ENCODE measurements at places on chromosomes 6 and 20.

DNA sequence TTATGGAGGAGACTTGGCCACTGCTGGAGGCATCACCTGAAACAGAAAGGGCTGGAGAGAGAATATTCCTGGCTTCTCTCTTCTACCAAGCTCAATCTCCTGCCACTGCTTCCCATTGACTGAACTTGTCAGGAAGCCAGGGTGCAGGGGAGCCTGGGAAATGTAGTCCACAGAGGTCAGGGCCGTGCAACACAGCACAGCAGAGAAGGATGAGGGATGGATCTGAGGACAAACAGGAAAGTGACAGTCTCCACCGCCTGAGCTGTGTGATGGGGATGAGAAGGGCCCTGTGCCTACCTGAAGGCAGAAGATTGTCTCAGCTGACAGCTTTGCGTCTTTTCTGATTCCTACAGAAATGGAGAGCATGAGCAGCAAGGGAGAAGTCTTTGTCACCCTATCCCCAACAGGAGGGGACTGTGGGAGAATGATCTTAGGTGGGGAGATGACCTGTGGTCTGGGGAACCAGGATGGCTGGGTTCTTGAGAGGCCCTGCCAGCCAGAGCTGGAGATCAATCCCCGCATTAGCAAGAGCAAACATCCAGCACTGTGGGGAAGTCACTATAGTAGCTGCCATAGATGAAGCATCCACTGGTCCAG, 114.2 kb downstream of the SNX5 start:
- DNase-seq: peak; percentile 67

- no peak for DNase-seq
Observed at GRCh38 chr6:83068616-83069015, 1.1 kb downstream of the DOP1A start.

DNA sequence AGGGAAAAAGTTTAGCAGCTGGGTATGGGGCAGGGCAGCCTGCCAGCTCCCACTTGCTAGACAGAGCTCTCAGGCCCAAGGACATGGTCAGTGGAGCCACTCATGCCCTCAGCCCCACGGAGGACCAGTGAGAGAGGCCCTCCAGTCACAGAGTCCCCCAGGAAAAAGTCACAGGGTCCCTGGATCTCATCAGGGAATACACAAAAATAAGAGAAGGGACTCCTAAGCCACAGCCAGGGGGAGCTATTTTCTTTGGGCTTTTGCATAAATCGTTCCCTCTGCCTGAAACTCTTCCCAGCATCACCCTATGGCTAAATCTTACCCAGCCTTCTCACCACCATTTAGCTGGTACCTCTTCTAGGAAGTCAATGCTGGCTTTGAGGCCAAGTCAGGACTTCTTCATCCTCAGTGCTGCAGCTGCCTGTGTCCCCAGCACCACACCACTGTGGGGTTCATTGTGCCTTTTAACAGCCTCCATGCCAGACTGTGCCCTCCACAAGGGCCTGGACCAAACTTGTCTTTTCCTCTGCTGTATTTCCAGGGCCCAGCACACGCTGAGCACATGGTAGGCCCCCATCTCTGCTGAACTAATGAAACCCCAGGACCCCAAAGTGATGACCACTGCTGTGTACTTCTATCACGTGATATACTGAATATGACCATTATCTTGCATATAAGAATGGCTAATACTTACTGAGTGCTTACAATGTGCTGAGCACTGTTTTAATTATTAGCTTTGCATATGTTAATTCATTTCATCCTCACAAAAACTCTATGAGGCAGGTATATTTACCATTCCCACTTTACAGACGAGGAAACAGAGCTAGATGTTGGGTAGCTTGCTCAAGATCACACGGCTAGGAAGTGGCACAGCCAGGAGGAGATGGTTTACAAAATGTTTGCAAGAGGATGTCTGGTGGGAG, 2.0 kb downstream of the ZNF335 start:
- peak; percentile 42 for DNase-seq

GRCh38 chr20:57693002-57693582, 16.7 kb downstream of the PMEPA1 start:
- no peak for DNase-seq

DNA sequence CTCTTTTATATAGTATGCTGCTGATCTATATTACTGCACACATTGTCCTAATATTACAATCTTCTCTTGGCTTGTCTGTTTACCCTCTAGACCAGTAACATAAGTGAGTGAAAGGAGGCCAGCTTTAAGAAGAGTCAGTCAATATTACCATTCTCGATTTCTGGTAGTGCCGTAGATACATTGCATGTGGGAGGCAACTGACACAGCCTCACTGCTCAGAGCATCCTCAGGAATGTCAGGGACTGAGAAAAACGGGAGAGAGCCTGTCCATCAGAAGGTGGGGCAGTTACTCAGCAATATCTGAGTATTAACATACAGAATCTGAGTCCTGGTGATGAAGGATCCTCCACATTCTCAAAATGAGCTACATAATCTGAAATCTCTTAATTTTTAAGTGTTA, 259.9 kb downstream of the GJA1 start:
- DNase-seq: no peak

DNA sequence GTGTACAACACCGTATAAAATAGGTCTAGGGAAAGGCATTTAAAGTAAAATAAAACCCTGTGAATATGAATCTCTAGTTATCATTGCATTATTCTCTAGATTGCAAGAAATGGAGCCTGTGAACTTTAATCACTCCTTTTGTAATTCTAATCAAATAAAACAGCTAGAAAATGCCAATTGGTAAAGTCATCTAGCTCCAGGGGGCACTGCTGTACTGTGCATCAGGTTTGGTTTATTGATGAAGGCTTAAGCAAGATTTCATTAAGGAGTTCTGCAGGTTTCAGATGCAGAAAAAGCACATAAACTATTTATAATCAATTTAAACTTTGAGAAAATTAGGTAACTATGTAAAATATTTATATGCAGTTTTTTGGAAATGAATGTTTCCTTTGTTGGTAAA, 645.0 kb downstream of the PHF3 start:
- peak; percentile 1 for DNase-seq

GRCh38 chr20:51366155-51366886, 176.2 kb downstream of the NFATC2 start:
- no peak for DNase-seq

DNA sequence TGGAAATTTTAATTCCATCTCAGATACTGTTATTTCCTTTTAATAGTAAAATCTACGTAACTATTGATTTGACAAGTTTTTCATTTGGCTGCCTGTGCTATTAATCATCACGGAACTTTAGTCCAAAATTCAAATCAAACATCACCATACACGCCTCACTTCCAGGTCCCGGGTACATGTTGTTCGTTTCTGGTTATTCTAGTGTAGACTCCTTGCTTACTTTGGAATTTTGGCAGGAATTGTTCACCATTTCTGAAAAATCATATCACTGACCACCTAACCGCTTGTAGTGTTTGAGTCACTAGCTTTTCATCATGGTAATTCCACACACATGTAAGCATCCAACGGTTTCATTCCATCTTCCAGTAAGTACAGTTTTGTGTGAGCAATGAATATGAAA, 98.0 kb upstream of the NHSL1 start:
- no peak for DNase-seq

GRCh38 chr6:85751374-85752055, 108.8 kb upstream of the SYNCRIP start:
- DNase-seq: no peak

GRCh38 chr20:1872459-1873097, 22.6 kb upstream of the SIRPA start:
- DNase-seq: no peak

- DNase-seq: no peak
Observed at GRCh38 chr6:158312672-158313397, 570 bp downstream of the TULP4 start.

GRCh38 chr6:18439581-18439980, 52.4 kb downstream of the RNF144B start:
- DNase-seq: no peak

DNA sequence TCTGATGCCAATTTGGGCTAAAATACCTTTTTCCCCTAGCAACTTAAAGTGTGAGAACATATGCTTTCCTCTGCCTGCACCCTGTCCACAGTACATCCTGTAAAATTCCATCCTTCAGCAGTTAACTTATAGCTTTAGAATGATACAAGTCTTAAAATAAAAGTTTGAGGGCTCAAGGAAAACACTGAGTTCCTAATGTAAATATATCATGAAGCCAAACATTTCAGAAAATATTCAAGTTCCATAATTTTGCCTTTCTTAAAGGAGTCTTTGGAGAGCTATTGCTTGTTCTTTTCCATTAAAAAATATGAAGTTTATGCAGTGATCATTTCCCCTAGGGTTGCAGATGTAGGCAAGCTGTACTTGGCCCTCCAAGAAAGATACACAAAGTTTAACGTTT, 303.8 kb downstream of the COL12A1 start:
- no peak for DNase-seq

DNA sequence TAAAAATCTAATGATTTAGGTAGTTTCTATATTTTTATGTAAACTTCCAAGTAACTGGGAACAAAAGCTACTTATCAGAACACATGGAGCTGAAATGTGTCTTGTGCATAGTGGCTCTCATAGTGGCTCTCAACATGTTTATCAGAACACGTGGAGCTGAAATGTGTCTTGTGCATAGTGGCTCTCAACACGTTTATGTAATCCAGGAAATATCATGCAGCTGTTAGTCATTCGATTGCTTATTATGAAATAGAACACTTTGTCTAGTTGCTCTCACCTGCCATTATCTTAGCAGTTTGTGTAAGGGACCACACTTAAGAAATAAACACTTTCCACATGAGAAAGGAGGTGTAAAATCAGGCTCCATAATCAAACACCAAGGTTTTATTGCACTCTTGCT, 119.2 kb upstream of the ASCC3 start:
- DNase-seq: no peak

- no peak for DNase-seq
Observed at GRCh38 chr20:1897541-1897940, 2.3 kb downstream of the SIRPA start.

- no peak for DNase-seq
Observed at GRCh38 chr20:51125780-51126179, 102.9 kb upstream of the KCNG1 start.

GRCh38 chr6:31918069-31918720, 9.3 kb upstream of the C2 start:
- no peak for DNase-seq

DNA sequence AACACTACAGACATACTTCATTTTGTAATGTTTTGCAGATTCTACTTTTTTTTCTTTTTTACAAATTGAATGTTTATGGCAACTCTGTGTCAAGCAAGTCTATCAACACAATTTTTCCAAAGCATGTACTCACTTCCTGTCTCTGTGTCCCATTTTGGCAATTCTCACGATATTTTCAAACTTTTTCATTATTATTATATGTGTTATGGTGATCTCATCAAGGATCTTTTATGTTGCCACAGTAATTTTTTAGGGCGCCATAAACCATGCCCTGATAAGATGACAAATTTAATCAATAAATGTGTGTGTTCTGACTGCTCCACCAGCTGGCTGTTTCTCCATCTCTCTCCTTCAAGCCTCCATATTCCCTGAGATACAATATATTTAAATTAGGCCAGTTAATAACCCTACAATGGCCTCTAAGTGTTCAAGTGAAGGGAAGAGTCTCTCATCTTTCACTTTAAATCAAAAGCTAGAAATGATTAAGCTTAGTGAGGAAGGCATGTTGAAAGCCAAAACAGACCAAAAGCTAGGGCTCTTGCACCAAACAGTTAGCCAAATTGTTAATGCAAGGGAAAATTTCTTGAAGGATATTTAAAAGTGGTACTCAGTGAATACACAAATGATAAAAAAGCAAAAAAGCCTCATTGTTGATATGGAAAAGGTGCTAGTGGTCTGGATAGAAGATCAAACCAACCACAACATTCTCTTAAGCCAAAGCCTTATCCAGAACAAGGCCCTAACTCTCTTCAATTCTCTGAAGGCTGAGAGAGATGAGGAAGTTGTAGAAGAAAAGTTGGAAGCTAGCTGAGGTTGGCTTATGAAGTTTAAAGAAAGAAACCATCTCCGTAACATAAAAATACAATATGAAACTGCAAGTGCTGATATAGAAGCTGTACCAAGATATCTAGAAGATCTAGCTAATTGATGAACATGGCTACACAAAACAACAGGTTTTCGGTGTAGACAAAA, 194.4 kb upstream of the TAB2 start:
- DNase-seq: no peak

- DNase-seq: no peak
Observed at GRCh38 chr6:108622641-108623298, 62.1 kb downstream of the FOXO3 start.

GRCh38 chr20:3188823-3189413, 15.6 kb downstream of the DDRGK1 start:
- no peak for DNase-seq

GRCh38 chr20:44089987-44090674, 96.9 kb downstream of the JPH2 start:
- DNase-seq: peak; percentile 69

GRCh38 chr6:138795809-138796603, at the start of gene ECT2L:
TSS of gene ECT2L (plus strand) at chr6:138796087. CDS start at chr6:138813275, 17,188 bp downstream.
- no peak for DNase-seq

GRCh38 chr6:28368522-28368921, 18.8 kb downstream of the ZKSCAN3 start:
- DNase-seq: no peak

GRCh38 chr20:47156301-47157137, 200.0 kb downstream of the ZMYND8 start:
- no peak for DNase-seq

GRCh38 chr6:40721271-40721952, 134.2 kb upstream of the LRFN2 start:
- no peak for DNase-seq

DNA sequence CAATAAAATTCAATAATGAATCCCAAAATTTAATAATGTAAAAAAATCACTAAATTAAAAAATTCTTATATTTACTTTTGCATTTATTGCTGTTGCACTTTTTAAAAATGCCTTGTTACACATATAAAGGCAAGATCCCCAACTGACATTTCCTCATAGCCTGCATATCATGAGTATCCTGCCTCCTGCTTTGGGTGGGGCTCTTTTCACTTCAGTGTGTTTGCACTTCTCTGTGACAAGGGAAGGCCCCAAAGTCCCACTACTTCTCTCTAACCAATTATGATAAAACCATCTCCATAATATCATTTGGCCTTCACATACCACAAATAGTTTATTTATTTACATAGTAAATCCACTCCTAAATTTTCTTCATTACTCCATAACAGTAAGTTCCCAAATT, 446.1 kb upstream of the MARCKS start:
- DNase-seq: no peak

GRCh38 chr6:37582306-37582705, 82.6 kb upstream of the CCDC167 start:
- no peak for DNase-seq

GRCh38 chr20:54479138-54479906, 3.9 kb downstream of the DOK5 start:
- DNase-seq: peak; percentile 27

- no peak for DNase-seq
Observed at GRCh38 chr20:41221614-41222218, 84.4 kb downstream of the PLCG1 start.

GRCh38 chr6:108250240-108250866, 10.5 kb downstream of the SNX3 start:
- DNase-seq: no peak
